ENCODE measurements at places on chromosomes 4 and X. TPM values are rescaled to one million over a fixed set of nuclear protein-coding genes. Genes with fewer than 3 reads are reported as not detected.

DNA sequence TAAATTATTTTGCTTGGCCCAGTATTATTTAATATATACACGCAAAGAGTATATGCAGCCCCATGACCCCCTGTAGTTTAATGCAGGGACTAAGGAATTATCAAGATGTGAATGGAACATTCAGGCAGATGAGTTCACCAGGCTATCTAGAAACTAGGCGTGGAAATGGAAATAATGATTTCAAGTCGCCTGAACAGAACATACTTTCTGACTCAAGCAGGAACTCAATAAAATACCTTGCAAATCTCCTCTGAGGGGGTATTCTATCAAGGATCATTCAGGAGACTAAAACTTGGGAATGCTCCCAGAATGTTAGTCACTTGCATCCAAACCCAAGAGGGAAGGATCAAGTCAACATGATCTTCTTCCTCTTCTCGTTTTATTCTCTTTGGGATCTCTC, 59.6 kb upstream of the RASSF6 start:
- no peak for DNase-seq

DNA sequence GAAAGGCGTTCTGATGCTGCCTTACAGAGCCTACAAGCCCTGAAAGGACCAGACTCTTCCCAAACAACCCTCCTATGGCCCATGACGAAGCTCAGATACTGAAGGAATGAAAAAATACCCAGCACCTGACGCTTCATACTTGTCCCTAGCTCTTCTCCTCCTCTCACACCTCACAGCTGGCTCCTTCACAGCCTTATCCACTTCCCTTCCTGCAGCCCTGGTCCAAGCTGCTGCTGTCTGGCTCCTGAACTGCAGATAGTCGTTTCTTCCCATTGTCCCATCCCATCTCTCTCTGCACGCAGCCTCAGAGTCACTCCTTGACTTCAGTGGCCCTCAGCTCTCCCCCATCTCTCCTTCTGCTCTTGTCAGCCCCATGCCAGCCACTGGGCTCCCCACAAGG, 56.6 kb downstream of the FAM193A start:
- DNase-seq, result no peak

Gene AMBN
- total RNA-seq, result not detected

- no peak for DNase-seq
Measured at GRCh38 chrX:133607419-133608348, 192.4 kb upstream of the GPC4 start.

Gene RADX
- total RNA-seq, result 5.6 TPM
